ENCODE measurements at places on chromosomes 6 and 20.

DNA sequence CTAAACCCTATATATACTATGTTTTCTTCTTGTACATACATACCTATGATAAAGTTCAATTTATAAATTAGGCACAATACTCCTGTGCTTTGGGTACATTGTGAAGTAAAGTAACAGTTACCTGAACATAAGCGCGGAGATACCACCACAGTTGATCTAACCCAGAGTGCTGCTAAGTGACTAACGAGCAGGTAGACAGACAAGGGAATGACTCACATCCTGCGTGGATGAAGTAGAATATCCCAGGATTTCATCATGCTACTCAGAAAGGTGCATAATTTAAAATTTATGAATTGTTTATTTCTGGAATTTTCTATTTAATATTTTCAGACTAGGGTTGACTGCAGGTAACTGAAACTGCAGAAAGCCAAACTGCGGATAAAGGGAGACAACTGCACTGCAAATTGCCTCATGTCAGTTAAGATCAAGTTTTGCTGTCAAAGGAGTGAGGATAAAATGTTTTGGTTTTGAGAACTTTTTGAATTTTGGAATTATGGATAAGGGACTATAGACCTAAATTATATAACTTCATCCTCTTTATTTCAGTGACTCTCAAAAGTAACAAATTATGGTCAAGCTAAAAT is 14.4 kb downstream of the MKKS start:
- no peak for DNase-seq

DNA sequence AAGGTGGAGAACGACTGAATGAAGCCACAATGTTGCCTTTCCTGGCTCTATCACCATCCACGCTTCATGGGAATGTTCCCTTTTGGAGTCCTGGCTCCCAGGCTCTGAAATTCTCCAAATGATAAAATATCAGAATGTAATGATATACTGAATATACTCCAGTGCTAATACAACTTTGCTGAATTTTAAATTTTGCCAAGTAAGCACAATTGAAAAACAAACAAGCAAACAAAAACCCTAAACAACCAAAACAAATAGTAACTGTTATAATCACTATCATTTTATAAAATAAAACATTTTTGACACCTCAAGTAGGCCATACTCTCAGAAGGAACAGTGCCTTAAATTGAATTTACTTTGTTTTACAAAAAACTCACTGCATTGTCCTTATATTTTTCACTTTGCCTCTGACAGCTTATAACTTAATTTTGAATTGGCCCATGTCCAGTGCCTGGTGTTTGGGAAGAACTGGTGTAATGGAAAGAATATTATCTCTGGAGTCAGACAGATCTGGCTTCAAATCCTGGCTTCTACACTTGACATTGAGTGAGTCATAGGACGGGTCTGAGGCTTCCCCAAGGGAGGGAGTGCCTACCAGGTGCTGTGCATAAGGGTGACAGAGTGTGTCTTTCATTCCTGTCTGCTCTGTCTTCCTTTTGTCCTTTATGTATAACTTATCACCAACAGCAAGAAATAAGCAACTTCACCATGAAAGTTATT is 698.3 kb downstream of the EPM2A start:
- DNase-seq: no peak

GRCh38 chr20:44067650-44068081 is 119.3 kb downstream of the JPH2 start:
- DNase-seq: no peak

GRCh38 chr6:25486550-25486949 is 165.5 kb upstream of the SCGN start:
- DNase-seq: no peak

- DNase-seq: no peak
Observed at GRCh38 chr6:121533321-121533841, 97.9 kb downstream of the GJA1 start.

DNA sequence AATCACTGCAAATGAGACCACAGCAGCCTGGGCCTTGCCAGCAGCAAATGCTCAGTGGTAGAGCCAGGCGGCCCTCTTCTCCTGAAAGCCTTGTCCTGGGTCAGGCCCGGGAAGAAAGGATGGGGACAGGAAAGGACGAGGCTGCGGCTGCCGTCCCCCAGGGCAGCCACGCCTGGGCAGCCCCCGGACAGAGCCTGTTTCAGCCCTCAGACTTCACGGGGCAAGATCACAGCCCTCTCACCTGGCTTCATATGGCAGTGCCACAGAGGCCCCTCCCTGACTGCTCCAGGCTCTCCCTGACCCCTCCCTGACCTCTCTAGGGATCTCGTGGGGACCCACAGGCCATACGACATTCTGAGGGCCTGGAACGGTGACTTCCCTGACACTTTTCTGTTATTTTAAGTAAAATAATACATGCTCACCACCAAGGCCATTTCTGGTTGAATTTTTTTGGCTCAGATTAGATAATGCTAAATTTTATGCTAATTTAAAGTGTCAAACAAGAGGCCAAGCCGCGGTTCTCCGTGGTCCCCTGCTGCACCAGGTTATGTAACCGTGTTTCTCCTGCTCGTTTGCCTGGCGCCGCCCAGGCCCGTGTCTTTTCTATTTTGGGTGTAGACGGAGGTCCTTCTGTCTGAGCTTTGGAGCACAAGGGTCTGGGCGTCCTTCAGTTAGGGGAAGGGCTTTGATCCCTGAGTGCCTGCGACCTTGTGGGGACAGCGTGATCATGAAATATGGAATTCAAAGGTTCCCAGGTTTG is 59.9 kb upstream of the BHLHE23 start:
- DNase-seq: no peak

GRCh38 chr6:134523903-134524650 is 206.2 kb upstream of the SGK1 start:
- no peak for DNase-seq

- no peak for DNase-seq
Observed at GRCh38 chr6:40897390-40898003, 141.5 kb downstream of the UNC5CL start.

- no peak for DNase-seq
Observed at GRCh38 chr20:44732327-44732726, 13.3 kb upstream of the KCNK15 start.

DNA sequence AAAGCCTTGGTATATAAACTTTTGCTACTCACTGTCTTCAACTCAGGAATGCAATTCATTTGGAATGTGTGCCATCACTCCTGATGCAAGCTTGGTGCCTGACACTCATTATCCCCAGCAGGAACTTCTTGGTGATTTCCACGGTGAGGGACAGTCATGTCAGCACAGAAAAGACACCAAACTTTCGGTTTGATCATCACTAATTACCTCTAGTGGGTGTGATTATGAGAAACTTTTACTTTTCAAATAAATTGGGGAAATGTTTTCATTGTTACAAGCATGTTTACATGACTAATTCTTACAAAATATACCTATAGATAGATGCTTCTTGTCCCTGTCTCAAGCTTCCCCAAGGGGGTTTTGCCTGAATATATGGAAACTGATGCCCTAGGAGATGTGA is 40.9 kb downstream of the RPP40 start:
- DNase-seq: no peak

- no peak for DNase-seq
Observed at GRCh38 chr20:21820045-21820444, 114.6 kb downstream of the PAX1 start.

DNA sequence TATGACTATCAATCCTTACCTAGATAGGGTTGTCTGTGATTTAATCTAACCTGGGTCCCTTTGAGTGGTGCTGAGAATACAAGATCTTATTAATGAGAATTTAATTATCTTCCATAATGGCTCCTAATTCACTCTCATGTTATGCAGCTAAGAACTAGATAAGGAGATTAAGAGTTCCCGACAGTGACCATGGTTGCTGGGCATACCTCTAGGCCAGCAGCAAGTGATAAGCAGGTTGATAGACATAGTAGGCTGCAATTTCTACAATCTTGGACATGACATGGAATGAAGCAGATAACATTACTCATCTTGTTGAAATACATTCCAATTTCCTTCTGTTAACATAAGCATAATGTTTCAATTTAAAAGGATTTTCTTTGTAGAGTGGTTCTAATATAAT is 27.1 kb downstream of the SPACA1 start:
- DNase-seq: no peak

DNA sequence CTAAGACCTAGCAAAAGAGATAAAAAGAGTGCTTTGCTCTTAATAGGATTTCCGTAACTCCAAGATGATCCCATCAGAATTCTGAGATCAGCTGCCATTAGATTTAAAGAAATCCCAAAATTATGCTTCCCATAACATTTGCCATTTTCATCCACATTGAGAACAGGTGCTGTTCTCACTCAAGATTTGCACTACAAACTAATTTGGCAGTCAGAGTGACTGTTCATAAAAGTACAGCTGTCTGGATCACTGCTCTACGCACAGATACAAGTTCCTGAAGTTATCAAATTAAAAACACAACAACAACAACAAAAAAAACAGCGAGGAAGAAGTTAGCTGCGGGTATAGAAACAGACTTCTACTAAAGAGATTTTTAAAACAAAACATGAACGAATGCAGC is 58.1 kb downstream of the ASCC3 start:
- DNase-seq: no peak

GRCh38 chr6:21186479-21187055 is 407.0 kb upstream of the SOX4 start:
- no peak for DNase-seq
